GM12865 (cell line): ENCODE measurements at places on chromosomes 12 and 14.

DNA sequence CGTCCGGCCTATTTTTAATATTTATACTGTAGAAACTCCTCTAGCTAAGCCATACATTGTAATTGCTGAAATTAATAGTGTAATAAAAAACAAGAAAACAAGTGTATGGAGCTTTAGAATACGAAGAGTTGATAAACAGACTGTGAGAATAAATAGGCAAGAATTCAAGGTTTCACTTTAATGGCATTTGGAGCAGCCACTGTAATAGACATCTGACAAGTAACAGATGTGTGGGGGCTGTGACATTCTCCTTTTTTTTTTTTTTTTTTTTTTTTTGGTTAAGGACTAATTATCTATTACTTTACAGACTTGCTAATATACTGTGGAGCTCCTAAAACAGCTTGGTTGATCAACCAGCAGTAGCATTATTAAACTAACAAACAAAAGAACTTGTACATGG, 42.1 kb upstream of the CFAP54 start:
- no peak for DNase-seq

DNA sequence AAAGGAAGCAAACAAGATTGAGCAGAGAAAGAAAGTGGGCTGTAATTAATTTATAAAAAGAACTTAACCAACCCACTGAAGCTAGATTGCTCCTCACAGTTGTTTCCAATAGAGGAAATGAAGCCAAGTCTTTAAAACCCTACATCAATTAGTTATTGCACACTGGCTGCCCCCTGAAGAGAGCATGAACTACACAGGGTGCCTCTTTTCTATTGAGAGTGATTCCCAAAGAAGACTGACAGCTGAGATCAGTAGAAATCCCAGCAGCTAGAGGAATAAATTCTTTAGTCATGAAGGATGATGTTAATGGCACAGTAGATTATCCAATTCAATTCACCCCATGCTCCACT, 8.6 kb upstream of the USP15 start:
- DNase-seq = no peak

GRCh38 chr14:90624227-90624626, 192.0 kb downstream of the TTC7B start:
- DNase-seq = no peak

- DNase-seq = no peak
Measured at GRCh38 chr14:104977681-104978653, at the start of gene AHNAK2. Gene AHNAK2 (minus strand): TSS chr14:104978374. CDS start chr14:104978237, 137 bp downstream.

- DNase-seq = no peak
Measured at GRCh38 chr14:76963372-76963771, 65.1 kb downstream of the IRF2BPL start.

DNA sequence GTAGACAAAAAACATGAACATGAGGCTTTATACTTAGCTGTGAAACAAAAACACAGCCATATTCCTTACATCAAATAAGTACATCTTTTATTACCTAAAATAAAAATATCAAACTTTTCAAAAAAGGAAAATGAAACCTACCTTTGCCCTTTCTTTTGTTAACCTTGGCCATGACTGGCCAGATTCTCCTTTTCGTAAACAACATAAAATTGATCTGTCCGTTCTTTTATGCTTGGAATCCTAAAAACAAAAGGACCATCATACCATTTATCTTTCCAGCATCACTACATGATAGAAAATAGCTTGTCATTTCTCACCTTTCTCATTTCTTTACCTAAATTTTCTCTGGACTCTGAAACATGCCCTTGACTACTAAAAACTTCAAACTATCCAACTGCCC, 16.5 kb downstream of the PTGES3 start:
- DNase-seq = no peak

DNA sequence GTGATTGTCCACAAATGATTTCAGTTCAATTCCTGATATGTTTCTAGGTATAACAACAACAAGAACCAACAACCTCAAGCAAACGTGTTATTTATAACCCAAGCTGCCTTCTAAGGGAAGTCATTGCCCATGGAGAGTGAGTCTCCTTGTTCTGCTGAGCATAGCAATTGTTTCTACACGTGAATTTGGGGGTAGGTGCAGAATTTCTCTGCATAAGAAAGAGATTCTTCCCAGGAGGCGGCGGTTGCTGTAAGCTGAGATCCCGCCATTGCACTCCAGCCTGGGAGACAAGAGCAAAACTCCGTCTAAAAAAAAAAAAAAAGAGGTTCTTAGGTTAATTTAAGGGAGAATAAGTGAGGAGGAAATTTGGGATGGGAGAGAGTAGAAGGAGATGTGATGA, 226.5 kb upstream of the PELI2 start:
- DNase-seq = no peak

DNA sequence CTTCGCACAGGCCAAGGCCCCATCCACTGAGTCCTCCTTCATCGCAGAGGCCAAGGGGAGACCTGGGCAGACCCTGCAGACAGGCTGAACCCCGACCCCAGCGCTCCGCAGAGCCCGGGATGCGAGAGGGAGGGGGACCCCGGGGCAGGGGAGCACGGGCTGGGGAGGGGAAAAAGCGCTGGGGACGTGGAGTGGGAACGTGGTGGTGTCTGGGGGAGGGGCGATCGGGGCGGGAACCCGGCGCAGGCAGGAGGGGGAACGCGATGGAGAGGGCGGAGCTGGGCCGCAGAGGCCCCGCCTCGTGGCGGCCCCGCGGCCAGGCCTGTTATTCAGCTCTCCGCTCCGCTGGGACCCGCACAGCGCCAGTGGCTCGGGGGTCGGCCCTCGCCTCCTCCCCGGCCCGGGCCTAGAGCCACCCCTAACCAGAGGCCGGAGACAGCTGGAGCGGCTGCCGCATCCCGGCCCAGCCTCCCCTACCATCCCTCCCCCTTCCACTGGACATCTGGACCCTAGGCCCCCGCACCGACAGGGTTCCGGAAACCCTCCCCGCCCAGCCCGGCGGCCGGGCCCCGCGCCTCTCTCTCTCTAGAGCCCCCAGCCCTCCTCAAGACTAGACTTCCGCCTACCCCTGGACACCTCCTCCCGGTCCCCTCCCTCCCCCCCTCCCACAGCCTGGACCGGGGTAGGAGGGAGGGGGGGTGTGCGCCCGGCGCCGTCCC, at the start of gene ARHGEF25:
Gene ARHGEF25, plus strand, starts transcription at position 328 of the 719 bp plus-strand sequence. CDS start 460 bp downstream, outside the sequence.
- DNase-seq = no peak

DNA sequence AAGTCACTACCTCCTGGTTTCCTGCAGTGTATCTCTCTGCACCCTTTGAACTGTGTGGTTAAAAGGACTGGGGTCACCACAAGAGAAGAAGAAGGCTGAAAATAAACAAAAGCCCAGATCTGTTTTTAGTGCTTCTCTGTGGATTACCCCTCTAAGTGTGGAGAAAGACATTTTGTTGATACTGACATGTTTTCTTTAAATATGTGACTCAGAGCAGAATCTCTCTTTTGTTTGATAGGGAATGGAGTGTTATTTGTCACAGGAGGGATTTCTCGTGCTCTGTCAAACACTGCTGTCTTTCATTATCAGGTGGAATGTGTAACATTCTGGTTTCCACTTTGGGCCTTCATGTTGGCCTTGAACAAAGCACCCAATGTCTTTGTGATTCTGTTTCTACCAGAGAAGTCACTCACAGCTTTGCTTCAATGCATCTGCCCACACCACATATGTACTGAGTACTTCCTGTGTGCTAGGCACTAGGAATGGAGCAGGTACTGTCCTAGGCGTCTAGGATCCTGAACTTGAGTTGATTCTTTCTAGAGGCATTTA, 82.1 kb downstream of the PLXNC1 start:
- peak; percentile 35 for DNase-seq

- DNase-seq = no peak
Measured at GRCh38 chr14:77561881-77562280, 54.6 kb downstream of the SPTLC2 start.

DNA sequence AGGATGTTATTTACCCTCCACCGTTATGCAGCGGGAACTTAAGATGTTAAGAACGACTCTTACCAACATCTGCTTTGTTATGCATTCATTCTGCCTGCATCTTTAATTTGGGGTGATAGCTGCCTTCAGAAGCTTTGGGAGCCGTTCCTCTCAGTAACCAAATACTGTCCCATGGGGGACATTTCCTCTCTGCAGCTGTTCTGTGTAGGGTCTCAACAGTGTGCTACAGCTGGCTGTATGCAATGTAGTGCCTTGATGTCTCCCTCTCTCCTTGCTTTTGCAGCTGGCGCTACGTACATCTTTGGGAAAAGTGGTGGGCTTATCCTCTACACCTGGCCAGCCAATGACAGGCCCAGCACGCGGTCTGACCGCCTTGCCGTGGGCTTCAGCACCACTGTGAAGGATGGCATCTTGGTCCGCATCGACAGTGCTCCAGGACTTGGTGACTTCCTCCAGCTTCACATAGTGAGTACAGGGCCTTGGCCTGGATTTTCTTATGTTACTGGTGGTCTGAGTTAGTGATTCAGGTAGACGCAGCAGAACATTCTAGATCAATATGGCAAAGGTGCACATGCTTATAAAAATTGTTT, 744.3 kb downstream of the DIO2 start:
- DNase-seq = no peak
